ENCODE measurements at places on chromosomes 12 and 14. TPM values are rescaled to one million over a fixed set of nuclear protein-coding genes. Genes with fewer than 3 reads are reported as not detected.

DNA sequence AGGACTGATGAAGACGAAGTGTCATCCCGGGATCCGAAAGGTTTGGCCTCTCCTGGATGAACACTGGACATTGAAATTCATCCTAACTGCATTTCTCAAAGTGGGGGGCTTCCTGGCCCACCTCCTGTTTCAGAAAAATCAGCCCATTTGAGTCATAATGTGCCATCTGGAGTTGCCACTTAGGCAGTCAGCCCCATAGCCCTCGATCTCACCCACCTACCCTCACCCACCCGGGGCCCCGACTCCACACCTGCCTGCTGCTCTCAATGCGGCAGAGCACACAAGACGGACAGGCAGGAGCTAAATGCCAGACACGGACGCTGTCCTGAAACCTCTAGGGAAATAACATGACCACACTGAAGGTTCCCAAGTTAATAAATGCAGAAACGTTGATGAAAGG lies 12.6 kb downstream of the DLK1 start:
- DNase-seq: no peak

GRCh38 chr14:31968956-31969698 lies 108.0 kb upstream of the ARHGAP5 start:
- no peak for DNase-seq

GRCh38 chr12:49885663-49886461 lies 17.8 kb downstream of the FAIM2 start:
- DNase-seq: no peak

DNA sequence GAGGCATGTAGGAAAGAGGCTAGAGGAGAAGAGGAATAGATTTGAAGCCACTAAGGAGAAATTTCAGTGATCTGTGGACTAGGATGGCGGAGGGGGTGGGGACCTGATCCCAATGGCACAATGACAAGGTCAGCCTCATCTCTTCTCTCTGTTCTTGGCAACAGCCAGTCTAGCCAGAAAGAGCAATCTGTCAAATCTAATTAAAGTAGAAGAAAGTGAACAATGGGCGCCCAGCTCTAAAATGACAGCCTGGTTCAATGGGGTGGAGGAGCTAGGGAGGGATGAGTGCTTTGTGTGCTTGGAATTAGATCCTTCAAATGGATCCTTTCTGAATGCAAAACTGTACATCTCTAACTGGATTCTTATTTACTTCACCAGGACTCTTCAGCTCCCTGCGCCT lies 37.2 kb upstream of the TUBA1C start:
- no peak for DNase-seq

Gene NFE2
- 0.20 TPM for total RNA-seq

DNA sequence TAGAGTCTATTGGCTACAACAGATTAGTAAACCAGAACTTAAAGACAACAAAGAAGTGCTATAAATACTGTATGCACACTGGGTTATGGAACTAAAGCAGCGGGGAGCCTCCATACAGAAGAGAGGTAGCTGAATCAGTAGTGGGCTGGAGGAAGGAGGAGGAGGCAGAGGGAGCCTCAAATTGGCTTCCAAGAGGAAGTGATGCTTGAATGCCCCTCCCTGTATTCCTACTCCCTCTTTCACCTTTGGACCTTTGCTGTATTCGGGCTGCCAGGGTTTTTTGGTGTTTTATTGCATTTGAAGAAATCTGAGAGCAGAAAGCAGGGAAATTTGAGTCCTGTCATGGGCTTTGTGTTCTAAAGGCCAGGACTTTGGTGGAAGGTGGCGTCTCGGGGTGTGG lies 104.0 kb upstream of the PTPRB start:
- DNase-seq: no peak

DNA sequence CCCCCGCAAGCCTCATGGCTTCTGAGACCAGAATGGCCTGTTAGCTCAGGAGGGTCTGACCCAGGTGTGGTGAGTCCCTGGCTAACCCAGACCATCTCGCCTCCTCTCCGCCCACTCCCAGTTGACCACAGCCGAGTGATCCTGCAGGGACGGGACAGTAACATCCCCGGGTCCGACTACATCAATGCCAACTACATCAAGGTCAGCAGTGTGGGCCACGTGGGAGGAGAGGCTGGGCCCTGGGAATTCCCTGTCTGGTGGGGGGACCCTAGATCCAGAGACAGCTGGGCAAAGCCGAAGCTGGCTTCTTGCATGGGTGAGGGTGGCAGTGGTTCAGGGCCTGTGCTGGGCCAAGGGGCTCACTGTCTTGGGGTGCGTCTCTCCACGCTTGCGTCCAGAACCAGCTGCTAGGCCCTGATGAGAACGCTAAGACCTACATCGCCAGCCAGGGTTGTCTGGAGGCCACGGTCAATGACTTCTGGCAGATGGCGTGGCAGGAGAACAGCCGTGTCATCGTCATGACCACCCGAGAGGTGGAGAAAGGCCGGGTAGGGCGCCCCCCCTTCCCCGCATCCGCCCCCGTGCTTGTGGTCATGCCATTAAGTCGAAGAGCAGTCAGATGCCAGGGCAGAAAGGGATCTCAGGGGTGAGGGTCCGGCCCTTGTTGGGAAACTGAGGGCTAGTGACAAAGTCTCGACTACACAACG lies 5.0 kb downstream of the PTPN6 start:
- no peak for DNase-seq

Gene FIGNL2
- 0.30 TPM for total RNA-seq

DNA sequence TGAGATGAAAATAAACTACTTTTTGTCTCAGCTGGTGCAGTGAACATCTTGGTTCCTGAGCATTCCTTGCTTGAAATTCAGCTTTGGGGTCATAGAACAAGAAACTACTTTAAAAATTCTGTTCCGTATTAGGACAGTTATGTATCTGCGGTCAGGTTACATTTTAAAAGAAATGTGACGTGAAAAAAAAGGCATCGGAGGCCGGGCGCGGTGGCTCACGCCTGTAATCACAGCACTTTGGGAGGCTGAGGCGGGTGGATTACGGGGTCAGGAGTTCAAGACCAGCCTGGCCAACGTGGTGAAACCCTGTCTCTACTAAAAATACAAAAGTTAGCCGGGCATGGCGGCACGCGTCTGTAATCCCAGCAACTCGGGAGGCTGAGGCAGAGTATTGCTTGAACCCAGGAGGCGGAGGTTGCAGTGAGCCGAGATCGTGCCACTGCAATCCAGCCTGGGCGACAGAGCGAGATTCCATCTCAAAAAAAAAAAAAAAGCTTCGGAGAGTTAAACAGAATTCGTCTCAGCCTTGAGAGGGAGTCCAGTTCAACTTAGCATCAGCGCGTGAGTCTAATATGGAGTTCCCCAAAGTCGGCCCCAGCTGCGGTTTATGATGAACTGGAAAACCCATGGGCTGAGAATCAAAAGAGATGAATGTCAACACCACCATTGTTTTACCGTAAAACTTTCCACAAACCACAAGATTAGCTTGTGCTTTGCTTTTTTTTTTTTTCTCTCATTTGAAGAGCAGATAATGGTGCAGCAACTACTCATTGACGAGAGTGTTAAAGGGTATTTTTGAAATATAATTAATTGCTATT lies 2.1 kb upstream of the SLC2A13 start:
- no peak for DNase-seq

Gene CMKLR1
- not detected for total RNA-seq

GRCh38 chr14:70700955-70701585 lies 59.4 kb downstream of the TTC9 start:
- DNase-seq: no peak

GRCh38 chr12:109621901-109622364 lies 48.3 kb downstream of the MVK start:
- no peak for DNase-seq

GRCh38 chr14:106586098-106586704 lies 1059.8 kb downstream of the TMEM121 start:
- DNase-seq: peak; percentile 84

Gene TAS2R42
- total RNA-seq: not detected

DNA sequence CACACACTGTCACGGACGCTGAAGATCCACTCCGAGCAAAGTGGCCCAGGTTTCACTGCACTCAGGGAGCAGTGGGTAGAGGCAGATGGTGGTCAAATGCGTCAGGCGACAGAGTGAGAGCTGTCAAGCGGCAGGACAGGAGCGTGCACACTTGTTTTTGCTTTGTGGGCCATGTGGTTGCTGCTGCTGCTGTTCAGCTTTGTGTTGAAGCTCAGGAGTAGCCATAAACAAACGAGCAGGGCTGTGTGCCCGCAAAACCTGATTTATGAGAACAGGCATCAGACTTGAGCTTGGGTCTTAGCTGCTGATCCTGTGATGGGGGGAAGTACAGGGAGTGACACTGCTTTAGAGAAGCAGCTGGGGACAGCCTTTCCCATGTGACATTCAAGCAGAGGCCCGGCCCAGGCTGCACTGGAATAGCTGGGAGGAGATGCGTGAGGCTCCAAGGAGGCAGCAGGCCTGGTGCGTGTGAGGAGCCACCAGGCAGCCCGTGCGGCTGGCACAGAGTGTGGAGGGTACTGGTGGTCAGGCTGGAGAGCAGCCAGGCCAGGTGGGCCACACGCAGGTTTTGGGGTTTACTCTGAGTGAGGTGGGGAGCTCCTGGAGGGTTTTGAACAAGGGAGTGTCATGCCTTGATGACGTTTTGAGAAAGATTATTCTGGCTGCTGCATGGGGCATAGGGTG lies 31.1 kb upstream of the ASPG start:
- DNase-seq: no peak

Gene PLA2G1B
- not detected for total RNA-seq

Measured in activated naive CD4-positive, alpha-beta T cell treated with anti-CD3 and anti-CD28 coated beads, Interleukin-2, amount 50 U/mL, for 72 hours (primary cell).